Fibroblast of gingiva (primary cell): ENCODE measurements at places on chromosomes 4 and X.

GRCh38 chrX:115709039-115709438, 148.1 kb downstream of the PLS3 start:
- DNase-seq: no peak

- peak; percentile 59 for DNase-seq
Observed at GRCh38 chr4:103075894-103076746, 441 bp downstream of the SLC9B2 start.

DNA sequence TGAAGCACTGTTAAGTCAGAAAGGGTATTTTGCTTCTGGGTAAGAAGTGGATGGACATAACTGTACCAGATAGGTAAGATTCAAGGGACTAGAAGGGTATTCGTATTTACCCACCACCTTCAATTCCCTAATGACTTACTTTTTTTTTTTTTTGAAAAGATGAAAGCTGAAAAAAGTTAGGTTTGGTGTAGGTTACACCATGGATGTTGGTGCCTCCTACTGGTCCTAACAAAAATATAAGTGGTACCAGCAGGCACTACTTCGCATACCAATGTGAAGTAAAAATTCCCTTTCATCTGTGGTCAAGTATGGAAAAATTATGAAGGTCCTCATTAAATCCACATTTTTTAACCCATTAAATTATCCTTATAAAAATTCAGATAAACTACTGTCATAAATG, 7.2 kb downstream of the ANKRD17 start:
- no peak for DNase-seq

- no peak for DNase-seq
Observed at GRCh38 chrX:16524316-16524715, 125.6 kb upstream of the S100G start.

DNA sequence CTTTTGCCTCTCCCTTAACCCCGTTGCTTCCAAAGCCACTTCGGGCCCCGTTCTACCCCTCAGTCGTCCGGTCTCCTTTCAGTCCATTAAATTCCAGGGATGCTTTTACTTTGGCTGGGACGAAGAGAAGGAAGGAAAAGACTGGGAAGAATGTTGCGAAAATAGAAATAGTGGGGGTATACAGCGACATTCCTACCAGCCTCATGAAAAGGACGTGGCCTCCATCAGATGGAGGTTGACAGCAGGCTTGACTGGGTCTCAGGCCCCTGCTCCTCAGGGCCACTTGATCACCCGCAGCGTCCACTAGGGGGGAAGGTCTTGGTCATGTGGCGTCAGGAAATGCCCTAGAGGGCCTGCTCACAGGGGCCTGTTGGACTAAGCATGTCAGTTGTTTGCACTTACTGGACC, 657 bp upstream of the ANKRD50 start:
- DNase-seq: peak; percentile 76
